Stimulated activated CD4-positive, alpha-beta T cell treated with anti-CD3 and anti-CD28 coated beads, Interleukin-4, amount 100 ng/mL, for 4 hours (primary cell): ENCODE measurements at places on chromosomes 7 and 10.
A peak's percentile ranks its signal among the peaks of the same experiment; 100 is the strongest.

DNA sequence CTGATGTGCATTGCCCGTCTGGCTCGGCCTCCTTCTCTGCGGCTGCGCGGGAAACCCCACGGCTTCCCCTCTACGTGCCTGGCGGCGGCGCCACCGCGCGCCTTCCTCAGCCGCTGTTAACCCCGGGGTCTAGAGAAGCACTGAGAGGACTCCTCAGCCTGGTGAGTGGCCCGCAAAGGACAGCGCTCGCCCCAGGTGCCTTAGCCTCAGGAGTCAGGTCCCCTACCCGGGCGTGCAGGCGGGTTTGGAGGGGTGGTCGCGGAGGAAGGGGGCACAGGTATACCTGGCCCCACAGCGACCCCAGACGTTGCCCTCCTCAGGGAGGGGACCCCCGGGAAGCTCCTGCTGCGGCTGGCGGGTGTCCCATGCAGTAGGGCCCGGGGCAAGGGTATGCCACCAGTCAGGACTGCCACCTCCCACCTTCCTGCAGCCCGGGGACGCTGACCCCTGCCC lies 51.0 kb downstream of the ARL5B start:
- DNase-seq, result no peak

- no peak for DNase-seq
Measured at GRCh38 chr10:126375926-126376554, 12.2 kb downstream of the ADAM12 start.

DNA sequence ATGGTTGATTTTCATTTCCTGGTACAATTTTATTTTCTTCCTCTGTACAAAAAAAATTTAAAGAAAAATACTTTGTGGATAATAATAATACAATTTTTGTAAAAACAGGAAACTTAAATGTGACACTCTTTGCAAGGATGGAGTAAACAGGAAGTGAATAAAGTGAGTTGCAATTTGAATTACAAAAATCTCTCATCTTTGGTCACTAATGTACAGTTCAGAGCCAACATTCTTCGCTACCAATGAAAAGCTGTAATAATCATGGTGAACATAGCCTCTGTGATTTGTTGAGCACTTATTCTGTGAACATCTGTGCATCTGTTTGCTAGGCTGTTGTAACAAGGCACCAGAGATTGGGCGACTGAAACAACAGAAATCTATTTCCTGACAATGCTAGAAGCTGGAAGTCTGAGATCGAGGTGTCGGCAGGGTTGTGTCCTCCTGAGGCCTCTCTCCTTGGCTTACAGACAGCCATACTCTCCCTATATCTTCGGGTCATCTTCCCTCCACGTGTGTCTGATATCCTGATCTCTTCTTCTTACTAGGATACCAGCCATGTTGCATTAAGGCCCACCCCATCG lies 295.3 kb upstream of the KLF6 start:
- no peak for DNase-seq

GRCh38 chr10:89242840-89243568 lies 8.6 kb downstream of the LIPA start:
- DNase-seq, result no peak

GRCh38 chr7:150727381-150727780 lies 9.8 kb upstream of the GIMAP5 start:
- DNase-seq, result no peak

- DNase-seq, result no peak
Measured at GRCh38 chr7:150954201-150954985, 23.7 kb downstream of the KCNH2 start.

GRCh38 chr10:16952610-16953009 lies 135.4 kb upstream of the RSU1 start:
- DNase-seq, result no peak

GRCh38 chr10:72257051-72257892 lies 16.5 kb upstream of the DDIT4 start:
- no peak for DNase-seq

DNA sequence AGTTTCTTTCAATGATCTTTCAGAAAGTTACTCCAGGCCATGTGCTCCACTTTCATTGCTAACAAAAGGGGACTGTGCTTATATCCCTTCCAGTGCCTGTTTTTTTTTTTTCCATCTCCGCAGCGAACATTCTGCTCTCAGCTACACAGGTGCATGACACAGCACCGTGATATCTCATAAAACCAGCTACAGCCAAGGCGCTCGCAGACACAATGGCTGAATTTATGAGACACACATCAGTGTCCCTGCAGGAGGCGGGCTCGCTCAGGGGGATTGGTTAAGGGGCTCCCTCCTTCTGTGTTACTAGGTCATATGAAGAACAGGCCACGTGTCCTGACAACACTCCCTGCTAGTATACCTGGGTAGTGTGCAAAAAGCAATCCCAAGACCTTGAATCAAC lies 245.5 kb downstream of the SKAP2 start:
- no peak for DNase-seq

- no peak for DNase-seq
Measured at GRCh38 chr7:84194484-84195271, at the start of gene SEMA3A. Gene SEMA3A, minus strand, starts transcription at chr7:84194789. Its CDS starts 203 bp downstream, at chr7:84194586.

- DNase-seq, result no peak
Measured at GRCh38 chr7:120307991-120308545, 35.1 kb downstream of the KCND2 start.

DNA sequence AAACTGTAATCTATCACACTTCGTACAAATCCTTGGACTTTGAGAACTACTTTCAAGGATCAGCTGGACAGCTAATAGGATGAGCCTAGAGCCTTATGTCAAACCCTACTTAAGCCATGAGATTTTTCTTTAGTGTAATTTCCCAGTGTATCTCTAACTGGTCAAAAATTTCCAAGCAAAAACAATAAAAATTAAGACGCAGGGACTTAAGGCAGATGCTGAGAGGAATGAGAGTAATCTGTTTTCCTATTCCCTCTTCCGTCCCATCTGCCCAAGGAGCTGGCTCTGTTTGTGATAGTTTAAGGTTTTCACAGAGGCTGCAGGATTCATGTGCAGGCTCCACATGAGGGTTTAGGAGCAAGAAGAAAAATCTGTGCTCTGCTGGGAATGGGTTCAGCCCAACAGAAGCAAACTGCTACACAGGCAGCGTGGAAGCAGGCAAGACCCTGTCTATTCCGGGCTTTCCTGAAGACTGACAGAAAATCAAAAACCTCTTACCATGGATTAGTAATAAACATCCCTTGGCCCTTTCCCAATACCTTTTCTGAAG lies 62.2 kb downstream of the ARMH3 start:
- DNase-seq, result no peak

- no peak for DNase-seq
Measured at GRCh38 chr10:58384544-58384998, 639 bp upstream of the TFAM start.

DNA sequence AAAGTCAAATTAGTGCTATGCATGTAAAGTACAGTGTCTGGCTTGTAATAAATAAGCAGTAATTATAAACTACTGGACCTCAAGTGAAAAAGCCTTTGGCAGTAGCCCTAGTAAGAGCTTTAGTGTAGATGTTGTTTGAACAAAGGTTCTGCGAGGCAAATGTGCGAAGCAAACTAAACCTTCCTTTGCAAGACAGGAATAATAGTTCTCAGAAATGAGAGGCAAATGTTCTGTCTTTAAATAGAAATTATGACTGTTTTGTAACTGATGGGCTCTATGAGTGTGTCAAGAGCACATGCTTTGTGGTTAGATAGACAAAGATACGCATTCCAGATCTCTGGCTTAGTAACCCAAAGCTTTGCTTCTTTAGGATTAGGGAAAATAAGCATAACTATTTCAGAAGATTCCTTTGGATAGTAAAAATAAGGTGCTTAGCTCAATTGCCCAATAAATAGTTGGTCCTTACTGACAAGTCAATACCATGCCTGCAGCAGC lies 169.2 kb upstream of the CDC14C start:
- DNase-seq, result no peak

- DNase-seq, result no peak
Measured at GRCh38 chr7:90828601-90829000, 232.5 kb downstream of the CDK14 start.

DNA sequence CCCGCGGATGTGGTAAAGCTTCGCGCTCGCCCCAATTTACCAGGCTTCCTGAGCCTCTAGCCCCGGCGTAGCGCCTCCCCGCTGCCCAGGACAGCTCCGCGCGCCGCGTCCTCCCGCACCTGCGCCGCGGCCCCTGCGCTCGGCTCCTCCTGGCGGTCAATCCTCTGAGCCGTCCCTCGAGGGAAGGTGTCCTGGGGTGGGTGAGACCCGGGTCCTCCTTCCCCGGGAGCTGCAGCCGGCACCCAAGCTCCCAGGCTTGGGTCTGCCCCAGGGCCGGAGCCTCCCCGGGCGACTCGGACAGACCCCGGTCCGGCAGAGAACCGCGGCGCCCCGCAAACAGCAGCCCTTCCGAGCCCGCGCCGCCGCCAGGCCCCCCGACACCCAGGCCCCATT lies 512 bp downstream of the OSBPL3 start:
- DNase-seq, result peak; percentile 66

- DNase-seq, result no peak
Measured at GRCh38 chr10:96272316-96273280, 1.2 kb upstream of the BLNK start.

DNA sequence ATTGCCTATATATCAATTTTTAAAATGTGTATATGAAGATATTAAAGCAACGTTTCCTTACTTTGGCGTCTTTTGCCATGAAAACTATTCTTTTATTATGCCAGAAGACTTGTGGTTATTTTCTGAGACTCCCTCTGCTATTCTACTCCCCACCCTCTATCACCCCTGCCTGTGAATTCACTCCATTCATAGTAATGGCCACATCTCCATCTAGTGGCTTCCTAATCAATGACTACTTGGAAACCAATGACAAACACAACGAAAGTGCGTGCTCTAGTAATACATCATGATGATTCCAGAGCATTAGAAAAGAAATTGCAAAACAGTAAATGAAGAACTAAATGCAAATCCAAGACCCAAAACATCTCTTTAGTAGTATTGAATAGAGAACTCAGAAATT lies 186.7 kb upstream of the HGF start:
- no peak for DNase-seq

DNA sequence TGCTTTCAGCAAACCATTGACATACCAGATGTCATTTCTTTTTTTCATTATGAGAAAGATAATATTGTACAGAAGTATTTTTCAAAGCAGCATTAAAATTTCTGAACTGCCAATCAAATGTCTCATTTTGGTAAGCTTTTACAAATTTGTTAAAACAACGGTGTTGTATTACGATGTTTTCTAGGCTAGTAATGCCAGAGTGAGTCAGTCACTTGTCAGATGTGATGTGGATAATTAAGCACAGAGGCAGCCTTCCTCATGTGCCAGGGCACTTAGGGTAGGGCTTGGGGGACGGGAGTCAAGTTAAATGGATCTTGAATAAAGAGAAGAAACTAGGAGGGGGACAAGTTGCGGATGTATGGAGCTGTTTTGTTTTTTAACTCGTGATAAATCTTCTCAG lies 10.1 kb downstream of the PSTK start:
- no peak for DNase-seq

DNA sequence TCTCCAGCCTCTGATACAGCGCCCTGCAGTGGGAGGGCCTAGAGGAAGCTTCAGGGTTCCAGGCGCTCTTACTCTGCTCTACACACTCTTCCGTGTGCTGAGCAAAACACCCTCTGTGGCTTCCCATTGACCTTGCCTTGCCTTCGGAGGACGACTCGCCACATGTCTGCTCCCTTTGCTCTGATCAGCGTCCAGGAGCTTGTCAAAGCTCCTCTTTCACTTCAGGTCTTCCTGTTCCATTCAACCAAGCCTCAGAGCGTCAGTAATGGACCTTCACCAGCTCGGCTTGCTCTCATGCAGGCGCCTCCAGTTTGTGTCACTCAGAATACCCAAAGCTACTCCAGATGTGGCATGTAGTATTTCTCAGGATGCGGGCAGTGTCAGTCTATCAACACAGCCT lies 173.9 kb downstream of the ARID5B start:
- no peak for DNase-seq

- no peak for DNase-seq
Measured at GRCh38 chr7:92765725-92766124, 70.6 kb downstream of the CDK6 start.

DNA sequence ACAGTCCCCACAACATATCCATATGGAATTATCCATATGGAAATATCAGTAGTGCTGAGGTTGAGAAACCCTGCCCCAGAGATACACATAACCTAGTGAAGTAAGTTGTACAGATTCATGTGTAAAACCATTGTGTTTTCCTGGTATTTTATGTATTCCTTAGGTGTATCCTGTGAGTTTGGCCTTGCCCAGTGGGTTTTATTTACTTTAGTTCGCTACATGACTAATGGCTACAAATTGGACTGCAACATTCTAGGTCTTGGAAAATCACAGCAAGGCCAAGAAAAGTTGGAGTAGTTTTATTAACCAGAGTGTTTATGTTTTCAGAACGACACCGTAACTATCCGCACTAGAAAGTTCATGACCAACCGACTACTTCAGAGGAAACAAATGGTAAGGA lies 1.4 kb downstream of the RPS24 start:
- DNase-seq, result no peak

- no peak for DNase-seq
Measured at GRCh38 chr7:129643550-129644170, 32.1 kb downstream of the NRF1 start.

GRCh38 chr10:119595676-119596515 lies 868 bp downstream of the TIAL1 start:
- DNase-seq, result peak; percentile 71

- DNase-seq, result no peak
Measured at GRCh38 chr10:55786461-55787050, 574.5 kb downstream of the ZWINT start.

- DNase-seq, result no peak
Measured at GRCh38 chr10:107616031-107616430, 451.5 kb upstream of the SORCS1 start.
